CD4-positive, alpha-beta T cell treated with Interleukin-12 subunit alpha and Interleukin-12 subunit beta, for 1 hour (primary cell): ENCODE measurements at places on chromosomes 1 and 21.

GRCh38 chr1:198830412-198830811, 191.6 kb downstream of the PTPRC start:
- no peak for DNase-seq

GRCh38 chr1:55741516-55741915, 526.4 kb upstream of the USP24 start:
- no peak for DNase-seq

DNA sequence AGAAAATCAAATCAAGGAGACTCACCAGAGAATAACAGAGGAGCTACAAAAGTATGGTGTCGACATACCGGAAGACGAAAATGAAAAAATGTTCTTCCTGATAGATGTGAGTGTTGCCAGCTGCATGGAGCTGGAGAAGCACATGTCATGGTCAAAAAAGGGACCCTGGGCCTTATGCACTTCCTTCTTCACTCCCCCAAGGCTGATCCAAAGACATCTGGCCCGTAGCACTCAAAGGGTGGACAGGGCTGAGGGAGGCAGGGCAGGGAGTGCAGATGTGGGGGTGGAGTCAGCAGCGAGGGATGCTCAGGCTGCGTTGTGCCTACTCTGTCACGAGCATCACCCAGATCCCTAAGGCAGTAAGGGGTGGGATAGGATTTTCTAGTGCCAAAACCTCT, 19.4 kb downstream of the MX1 start:
- no peak for DNase-seq

DNA sequence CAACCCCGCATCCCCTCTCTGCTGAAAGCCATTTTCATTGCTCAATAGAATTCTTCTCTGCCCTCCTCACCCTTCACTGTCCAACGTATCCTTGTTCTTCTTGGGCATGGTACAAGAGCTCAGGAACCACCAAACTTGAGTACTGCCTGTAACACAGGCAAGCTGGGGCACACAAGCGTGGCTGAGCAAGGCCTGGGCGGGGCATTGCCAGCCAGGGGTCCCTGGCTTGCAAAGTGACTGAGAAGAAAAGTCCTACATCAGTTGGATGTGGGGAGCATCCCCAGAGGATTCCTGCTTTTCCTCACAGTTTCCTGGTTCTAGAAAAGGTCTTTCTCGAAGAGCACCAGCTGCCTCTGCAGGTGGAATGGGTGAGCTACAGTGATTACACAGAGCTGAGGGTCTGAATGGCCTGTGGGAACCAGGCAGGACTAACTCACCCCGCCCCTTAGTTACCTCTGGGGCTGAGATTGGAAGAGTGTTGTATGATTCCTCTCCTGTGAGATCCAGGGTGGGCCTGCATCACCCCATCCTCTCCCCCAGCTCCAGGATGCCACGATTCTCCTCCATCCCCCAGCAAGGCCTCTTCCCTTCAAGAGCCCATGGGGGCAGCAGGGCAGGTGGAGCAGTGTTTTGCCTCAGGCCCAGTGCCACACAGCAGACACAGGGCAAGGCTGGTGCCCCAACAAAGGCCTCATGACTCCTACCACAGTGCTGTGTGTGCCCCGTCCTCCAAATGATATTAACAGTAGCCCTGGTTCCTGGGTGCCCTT, 121.9 kb downstream of the MATN1 start:
- DNase-seq, result no peak

- no peak for DNase-seq
Measured at GRCh38 chr21:17848228-17848627, 29.1 kb upstream of the C21orf91 start.

- DNase-seq, result no peak
Measured at GRCh38 chr1:68570871-68571270, 74.0 kb upstream of the DEPDC1 start.

GRCh38 chr1:51612447-51612961, 4.4 kb upstream of the OSBPL9 start:
- no peak for DNase-seq

DNA sequence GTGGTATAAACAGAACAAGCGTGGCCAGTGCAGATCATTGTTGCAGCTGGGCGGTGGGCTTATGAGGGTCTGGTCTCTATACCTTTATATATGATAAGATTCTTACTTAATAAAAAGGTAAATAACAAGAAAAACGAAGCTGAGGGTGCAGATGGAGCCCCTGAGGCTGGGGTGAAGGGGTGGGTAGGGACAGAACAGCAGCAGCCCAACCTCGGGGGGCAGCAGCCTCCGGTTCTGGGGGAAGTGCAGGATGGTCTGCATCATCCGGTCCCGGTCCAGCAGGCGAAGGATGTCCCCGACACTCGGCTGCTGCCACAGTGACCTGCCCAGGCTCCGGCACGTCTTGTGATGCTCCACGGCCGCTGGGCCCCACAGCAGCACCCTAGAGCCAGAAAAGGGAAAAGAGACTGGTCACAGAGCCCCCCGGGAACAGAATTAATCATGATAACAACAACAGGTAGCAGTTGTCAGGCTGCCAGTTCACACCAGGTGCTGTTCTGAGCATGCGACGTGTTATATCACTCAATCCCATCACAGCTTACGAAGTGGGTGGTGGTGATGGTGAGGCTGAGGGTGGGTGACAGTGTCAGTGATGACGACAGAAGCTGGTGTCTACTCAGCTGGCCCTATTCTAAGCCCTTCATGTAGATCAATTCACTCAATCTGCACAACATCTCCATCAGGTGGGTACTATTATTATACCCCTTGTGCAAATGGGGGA, 35.5 kb downstream of the MRAP start:
- no peak for DNase-seq

DNA sequence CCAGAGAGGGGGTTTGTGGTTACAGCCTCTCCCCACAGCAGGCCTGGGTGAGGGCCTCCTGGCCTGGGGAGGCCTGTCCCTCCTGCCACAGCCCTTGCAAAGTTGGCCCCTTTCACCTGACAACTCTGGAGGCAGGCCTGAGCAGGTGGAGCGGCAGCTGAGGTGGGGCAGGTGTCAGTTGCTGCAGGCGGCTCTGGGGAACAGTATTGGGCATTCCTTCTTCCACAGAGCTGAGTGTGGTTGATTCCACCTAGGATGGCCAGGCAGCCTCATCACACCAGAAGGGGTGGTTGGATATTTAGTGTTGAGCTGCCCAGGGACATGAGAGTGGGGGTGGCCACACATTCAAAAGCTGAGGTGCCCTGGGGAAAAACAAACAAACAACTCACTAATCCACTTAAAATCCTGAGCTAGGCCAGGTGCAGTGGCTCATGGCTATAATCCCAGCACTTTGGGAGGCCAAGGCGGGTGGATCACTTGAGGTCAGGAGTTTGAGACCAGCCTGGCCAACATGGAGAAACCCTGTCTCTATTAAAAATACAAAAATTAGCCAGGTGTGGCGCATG, 31.1 kb downstream of the PIGP start:
- DNase-seq, result no peak

- no peak for DNase-seq
Measured at GRCh38 chr1:48674641-48675040, 102.0 kb downstream of the BEND5 start.

- no peak for DNase-seq
Measured at GRCh38 chr21:37389456-37389855, 22.9 kb downstream of the DYRK1A start.

- no peak for DNase-seq
Measured at GRCh38 chr21:20968391-20968790, 29.8 kb upstream of the NCAM2 start.

GRCh38 chr1:223724376-223724775, 12.0 kb downstream of the CAPN2 start:
- DNase-seq, result no peak

GRCh38 chr1:94049791-94050190, 71.2 kb downstream of the ABCA4 start:
- DNase-seq, result no peak

- DNase-seq, result no peak
Measured at GRCh38 chr1:245512980-245513578, 358.3 kb downstream of the KIF26B start.

DNA sequence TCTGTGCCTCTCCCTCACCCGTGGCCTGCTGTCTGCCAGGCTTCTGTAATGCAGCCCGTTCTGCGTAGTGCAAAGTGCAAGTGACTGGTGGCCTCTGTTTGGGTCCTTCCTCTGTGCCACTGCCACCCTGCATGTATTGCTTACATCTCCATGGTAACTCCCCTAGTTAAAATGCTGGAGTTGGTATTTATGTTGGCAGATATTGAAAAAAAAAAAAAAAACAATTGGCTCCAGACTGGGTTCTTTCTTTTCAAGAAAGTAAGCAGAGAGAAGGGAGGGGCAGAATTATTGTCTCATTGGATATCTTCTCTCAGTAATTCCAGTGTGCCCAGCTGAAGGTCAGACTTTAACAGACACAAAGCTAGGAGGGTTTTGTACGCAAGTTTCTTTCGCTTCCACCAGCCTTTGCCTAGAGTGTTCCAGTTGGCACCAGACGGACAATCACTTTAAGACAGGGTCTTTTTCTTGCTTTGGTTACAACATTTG, 242.3 kb downstream of the PBX1 start:
- no peak for DNase-seq

- no peak for DNase-seq
Measured at GRCh38 chr1:83000286-83000685, 998.6 kb downstream of the TTLL7 start.

DNA sequence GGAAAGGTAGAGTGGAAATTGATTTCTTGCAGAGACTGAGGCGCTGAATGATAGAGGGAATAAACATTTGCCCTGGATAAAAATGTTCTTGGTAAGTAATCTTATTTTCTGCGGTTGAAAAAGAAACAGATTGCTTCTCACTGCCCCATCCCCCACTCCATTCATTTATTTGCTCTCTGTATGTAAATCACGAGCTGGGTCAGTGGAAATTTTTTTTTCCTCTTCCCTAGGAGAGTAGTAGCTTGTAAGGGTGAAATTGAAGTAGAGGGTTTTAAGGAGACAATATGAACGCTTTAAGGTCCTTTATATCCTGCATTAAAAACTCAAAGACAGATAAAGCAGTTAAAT, 1.4 kb upstream of the BRINP3 start:
- DNase-seq, result no peak

DNA sequence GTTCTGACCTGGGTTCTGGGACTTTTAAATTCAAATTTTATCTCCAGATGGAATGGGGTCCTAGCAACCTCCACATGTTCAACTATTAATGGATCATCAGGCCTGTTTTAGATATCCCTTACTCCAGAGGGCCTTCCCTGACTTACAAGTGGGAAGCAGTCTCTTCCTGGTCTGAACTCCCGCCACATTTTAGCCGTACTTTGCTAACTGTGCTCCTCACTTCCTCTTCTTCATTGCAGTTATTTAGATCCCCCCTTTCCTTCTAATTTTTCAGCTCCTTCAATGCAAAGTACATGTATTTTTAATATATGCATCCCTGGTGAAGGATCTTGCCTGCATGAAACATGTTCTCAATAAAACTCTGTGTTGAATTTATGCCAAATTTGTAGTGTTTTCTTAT, 3.7 kb downstream of the CD1A start:
- no peak for DNase-seq

DNA sequence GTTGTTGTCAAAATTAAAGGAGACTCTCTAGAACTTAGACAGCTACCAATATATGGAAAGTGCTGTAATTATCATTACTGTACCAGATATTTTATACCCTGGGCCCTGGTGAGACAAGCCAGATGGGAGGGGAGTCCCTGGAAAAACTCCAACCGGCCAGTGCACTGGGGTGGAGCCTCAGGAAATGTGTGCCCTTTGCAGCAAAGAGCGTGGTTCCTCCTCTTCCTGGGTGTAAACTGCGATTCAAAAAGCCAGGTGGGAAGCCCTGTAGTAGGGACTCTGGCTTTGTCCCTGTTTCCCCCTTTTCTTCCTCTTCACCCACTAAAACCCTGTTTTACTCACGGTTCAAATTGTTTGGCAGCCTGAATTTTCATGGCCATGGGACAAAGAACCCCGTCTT, 812.3 kb downstream of the PLA2G4A start:
- no peak for DNase-seq

- no peak for DNase-seq
Measured at GRCh38 chr1:64323054-64323453, 119.6 kb downstream of the UBE2U start.

- no peak for DNase-seq
Measured at GRCh38 chr1:28067523-28068090, 20.8 kb downstream of the EYA3 start.

GRCh38 chr1:89989799-89990198, 5.1 kb upstream of the ZNF326 start:
- no peak for DNase-seq

DNA sequence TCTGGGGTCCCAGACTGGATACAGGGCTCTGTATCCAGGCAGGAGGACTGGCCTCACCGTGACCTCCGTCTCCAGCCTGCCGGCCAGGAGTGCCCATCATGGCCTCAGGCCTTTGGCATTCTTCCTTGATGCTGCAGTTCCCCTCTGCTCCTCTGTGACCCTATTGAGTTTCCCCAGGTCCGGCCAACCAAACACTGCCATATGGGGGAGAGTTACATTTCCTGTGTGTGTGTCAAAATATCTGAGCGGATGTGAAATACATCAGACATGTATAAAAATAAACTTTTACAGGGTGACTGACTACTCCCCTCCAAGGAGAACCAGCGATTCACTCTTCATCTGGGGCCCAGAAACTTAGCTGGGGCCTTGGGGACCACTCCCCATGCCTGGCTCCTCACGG, 10.2 kb upstream of the UBL4B start:
- DNase-seq, result no peak

- DNase-seq, result no peak
Measured at GRCh38 chr1:91672601-91673161, 172.0 kb downstream of the CDC7 start.

DNA sequence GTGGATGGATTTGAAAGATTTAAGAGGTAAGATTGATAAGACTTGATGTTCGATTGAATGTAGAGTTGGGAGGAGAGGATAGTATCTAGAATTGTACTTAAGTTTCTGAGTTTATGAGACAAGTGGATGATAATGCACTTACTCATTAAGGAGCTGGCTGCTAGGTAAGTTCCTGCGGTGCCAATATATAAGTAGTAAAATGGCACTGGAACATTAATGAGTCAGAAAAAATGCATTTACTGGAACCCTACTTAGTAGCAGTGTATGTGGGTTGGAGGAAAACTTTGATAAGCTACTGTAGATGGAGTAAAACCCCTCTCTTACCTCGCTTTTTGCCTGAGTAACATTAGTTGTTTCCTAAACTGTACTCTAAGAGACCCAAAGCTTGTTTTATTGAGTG, 68.2 kb downstream of the ZFYVE9 start:
- no peak for DNase-seq

DNA sequence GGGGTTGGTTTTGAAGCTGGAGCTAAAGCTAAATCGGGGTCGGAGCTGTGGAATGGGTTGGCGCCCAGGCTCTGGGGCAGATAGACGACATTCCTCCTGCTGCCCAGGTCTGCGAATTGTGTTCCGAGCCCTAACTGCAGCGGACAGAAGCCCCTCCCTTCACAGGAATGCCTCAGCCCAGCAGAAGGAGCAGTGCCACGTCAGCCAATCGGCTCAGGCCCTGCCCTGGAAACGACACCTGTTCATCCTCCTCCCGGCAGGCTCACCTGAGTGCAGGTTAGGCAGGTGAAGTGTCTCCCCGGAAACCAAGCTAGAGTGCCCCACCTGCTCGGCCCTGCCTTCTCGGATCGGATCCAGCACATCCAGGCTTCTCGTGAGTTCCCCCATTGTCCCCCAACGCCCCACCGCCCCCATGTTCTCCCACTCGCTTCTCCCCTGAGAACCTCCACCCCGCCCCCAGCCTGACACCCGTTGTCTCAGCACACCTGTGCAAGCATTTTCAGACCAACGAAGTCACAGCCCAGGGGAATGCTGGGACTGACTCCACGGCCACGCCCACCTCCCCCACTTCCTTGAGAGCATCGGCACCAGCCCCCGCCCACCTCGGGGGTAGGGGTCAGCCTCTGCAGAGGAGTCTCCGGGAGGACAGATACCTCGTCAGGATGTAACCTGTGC, 775 bp downstream of the TMEM125 start:
- DNase-seq, result no peak
